RPMI8226 (cell line): ENCODE measurements at places on chromosomes 16 and 17.
A peak's percentile ranks its signal among the peaks of the same experiment; 100 is the strongest.

DNA sequence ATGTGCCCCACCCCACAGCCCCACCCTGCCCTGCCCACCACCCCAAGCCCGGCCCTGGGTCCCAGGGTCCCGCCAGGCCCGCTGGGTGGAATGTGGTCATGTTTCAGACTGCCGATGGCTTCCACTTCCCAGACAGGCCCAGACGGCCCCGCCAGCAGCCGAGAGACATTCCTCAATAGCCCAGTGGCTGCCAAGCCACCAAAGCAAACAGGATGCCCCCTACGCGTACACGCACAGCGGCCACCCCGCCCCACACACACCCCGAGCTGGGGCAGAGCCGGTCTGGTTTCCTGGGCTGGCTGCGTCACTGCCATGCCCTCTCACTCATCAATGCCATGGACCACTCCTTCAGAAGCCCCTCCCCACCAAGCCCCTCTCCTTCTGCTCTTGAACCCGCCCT is 1.2 kb upstream of the KRT17 start:
- no peak for DNase-seq

DNA sequence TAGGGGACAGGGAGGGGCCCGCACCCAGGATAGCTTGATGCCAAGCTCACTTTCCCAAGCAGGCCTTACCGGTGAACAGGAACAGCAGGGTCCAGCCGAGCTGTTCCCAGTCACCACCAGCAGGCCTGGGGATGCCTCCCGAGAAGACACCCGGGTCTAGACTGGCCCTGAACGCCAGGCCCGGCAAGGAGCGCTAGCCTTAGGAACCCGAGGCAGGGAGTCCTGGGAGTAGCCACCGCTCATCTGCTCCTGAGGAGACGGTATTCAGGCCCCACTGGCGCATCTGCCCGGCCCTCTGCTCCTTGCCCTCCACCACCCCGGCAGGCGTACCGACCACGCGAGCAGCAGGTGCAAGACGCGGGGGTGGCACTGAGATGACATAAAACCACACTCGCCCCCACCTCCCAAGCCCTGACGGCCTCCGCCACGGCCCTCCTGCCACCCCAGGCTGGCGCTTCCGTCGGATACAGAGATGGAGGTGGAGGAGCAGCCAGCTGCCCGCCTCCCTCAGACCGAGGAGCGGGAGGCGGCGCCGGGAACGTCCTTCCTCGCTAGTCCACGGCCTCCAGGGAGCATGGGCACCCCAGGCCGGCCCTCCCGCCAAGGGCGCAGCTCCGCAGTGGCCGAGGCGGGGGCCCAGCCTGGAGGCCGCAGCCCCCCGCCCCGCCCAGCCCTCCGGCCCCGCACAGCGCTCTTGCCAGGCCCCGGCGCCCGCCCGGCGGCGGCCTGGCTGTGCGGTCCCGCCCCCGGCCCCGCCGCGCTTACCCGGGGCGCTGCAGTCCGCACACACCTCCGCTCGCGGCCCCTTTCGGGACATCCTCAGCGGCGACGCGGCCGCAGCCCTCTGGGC is 661 bp downstream of the GIT1 start:
- peak; percentile 58 for DNase-seq

GRCh38 chr17:57650548-57650947 is 94.6 kb downstream of the CCDC182 start:
- no peak for DNase-seq

- DNase-seq, result no peak
Observed at GRCh38 chr17:28935744-28936460, 15.4 kb downstream of the PHF12 start.

- DNase-seq, result no peak
Observed at GRCh38 chr17:76688165-76688622, 22.6 kb downstream of the MXRA7 start.

DNA sequence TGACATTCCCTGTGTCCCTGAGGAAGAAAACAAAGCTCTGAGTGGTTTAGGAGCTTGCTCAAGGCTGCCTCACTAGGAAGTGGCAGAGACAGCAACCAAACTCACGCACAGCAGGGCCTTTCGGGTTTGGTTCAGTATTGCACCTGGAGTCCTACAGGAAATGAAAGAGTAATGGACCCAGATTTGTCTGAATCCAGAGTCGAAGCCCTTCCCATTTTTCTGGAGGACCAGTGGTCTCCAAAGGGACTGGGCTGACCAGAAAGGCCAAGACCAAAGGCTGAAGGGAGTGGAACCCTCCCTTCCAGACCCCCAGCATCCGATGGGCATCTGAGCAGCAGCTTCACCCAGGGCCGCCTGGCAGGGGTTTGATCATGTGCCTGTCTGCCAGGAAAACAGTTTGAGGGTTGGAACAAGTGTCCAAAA is 85.5 kb upstream of the RPL38 start:
- no peak for DNase-seq

GRCh38 chr16:18834864-18835263 is 33.5 kb upstream of the ARL6IP1 start:
- DNase-seq, result no peak

DNA sequence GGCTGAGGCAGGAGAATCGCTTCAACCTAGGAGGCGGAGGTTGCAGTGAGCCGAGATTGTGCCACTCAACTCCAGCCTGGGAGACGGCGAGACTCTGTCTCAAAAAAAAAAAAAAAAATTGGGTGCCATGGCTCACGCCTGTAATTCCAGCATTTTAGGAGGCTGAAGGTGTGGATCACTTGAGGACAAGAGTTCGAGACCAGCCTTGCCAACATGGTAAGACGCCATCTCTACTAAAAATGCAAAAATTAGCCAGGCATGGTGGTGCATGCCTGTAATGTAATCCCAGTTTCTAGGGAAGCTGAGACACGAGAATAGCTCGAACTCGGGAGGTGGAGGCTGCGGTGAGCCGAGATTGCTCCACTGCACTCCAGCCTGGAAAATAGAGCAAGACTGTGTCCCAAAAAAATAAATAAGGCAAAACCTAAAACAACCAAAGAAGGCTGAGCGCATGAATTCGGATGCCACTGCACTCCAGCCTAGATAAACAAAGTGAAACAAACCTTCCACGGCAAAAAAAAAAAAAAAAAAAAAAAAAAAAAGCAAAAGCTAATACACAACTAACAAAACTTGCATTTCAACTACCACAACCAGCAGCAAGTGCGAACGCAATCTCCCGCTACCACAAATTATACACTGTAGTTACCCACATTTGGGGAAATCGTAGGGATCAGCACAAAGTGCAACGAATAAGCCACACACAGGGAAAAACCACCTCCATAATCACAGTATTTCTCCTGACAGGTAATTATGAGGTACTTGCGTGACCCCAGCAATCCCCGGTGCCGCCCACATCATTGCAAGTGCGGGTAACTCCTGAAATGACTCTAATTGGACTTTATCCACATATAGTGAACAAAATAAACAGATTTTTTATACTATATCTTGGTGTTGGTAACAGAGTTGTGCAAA is 25.6 kb downstream of the TEX14 start:
- DNase-seq, result no peak

GRCh38 chr16:56013962-56014552 is 138.9 kb upstream of the CES5A start:
- DNase-seq, result peak; percentile 77

DNA sequence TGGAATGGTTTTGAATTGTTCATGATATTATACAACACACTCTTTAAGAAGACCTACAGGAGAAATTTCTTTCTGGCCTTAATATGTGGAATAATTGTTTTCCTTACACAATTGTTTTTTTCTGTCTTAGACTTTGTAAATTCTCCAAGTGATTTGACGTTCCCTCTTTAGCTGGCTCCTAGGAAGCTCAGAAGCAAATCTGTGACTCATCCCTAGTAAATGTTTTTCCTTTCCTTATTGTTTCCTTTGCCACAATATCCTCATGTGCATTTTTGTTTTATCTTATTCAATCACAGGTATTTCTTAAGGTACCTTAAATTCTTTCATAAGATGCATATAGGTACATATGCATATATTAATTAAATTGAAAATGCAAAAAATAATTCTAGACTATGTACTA is 13.5 kb downstream of the KIAA0753 start:
- DNase-seq, result no peak

GRCh38 chr17:81534157-81535006 is 6.2 kb downstream of the FSCN2 start:
- DNase-seq, result peak; percentile 47

- no peak for DNase-seq
Observed at GRCh38 chr16:28033870-28034269, 29.6 kb downstream of the GSG1L start.

DNA sequence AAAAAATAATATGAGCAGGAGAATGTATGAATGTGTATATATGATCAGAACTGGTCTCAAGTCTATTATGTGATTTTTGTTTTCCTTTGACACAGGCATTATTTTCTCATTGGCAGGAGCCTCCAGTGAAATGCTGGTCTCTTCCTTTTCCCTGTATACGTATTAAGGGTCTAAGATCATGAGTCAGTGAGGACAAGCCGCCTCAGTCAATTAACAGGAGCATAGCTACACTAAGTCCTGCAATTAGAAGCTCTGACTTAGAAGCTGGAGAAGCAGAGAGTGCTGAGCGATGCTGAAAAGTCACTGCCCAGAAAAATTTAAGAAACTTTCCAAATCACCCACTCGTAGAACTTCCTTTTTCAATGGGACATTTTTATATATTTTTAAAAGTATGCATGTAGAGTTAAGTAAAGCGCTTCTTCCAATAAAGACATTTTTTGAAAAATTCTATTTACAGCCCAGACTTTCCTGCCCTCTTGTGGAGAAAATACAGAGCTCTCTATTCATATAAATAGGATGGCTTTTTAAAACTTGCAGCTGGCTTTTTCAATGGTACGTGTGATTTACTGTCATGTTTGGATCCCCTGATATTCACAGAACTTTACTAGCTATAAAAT is 70.2 kb upstream of the PSMD7 start:
- DNase-seq, result peak; percentile 17

DNA sequence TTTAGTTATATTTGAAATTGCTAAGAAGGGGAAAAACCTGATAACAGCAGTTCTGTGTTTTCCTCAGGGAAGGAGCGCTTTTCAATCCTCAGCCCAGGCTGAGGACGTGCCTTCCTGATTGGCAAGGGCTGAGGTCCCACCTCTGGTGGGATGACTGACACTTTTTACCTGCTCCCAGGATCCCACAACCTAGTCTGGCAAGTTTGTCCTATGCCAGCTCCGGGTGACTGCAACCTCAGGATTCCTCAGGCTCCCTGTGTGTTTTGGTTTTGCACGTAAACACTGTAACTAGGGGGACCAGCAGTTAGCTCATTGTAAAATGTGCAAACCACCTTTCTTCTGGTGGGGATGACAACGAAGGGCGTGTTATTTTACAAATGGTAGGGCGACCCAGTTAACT is 7.5 kb downstream of the MARCHF10 start:
- no peak for DNase-seq

- DNase-seq, result no peak
Observed at GRCh38 chr17:80882323-80882722, 109.3 kb upstream of the CHMP6 start.

DNA sequence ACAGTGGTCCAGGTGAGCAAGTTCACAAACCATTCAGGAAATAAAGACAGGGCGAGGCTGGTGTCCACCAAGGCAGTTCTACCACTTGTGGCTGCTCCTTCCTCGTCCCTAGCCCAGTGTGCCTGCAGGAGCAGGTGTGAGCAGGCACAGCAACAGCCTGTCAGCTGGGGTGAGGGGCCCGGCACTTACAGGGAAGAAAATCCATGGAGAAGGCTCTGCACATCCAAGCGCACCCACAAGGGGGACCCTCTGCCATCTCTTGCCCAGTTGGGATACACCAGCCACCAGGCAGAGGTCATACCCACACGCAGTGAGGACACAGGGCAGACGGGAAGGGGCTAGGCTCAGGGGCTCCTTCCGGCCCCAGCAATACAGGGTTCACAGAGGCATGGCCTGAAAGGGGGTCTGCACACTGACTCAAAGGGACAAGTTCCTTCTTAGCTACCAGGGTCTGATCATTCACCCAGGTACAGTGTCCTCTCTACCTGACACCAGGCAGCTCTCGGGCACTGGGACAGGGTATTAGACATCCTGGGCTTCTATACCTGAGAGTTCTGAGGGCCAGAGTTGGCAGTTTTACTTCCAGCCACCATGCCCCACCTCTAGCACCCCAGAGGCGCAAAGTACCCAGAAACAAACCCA is 27.0 kb downstream of the CDIP1 start:
- peak; percentile 64 for DNase-seq

DNA sequence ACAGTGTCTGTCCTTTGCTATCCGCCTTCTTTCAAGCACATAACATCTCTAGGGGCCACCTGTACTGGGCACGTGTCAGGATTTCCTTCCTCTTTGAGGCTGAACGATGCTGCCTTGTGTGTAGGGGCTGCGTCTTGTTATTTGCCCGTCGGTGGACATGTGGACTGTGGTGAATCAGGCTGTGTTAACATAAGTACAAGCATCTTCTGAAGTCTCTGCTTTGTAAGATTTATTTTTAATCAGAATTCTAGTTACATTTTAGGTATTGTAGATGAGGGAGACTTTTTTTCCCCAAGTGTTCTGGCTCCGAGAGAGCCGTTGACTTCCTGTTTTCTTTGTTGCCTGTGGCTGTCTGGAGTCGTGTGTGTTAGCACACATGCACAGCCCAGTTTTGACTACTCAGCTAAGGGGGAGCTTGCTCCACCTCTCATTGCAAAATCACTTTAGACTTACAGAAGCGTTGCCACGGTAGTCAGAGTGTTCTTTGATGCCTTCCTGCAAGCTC is 26.1 kb downstream of the SPG7 start:
- DNase-seq, result no peak

DNA sequence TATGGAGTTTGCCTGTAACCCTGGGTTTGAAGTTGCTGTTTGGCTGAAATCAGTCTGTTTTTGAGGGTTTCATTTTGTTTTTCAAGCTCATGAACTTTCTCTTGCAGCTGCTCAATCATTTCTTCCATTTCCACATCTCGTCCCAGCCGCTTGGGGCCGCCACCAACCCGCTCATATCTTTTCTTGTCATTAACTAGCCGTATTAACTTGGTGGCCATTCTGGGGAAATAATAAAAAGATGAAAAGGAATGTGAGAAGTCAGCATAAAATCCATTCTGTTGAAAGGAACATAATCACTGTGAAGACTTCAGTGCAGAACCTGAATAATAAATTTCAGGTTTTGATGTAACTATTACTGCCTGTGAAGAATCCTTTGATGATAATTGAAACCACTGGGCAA is 11.5 kb downstream of the RPGRIP1L start:
- no peak for DNase-seq

GRCh38 chr17:9974448-9975381 is 69.6 kb upstream of the RCVRN start:
- DNase-seq, result no peak

- peak; percentile 8 for DNase-seq
Observed at GRCh38 chr17:66373944-66374817, 71.8 kb downstream of the PRKCA start.
